ENCODE measurements at places on chromosomes 16 and 17.

GRCh38 chr16:4360538-4361021, 9.5 kb upstream of the PAM16 start:
- DNase-seq: no peak

GRCh38 chr17:57203040-57203439, 53.3 kb upstream of the MSI2 start:
- DNase-seq: no peak

- DNase-seq: no peak
These were observed 30.7 kb downstream of the YPEL2 start for GRCh38 chr17:59361916-59362810.

GRCh38 chr17:78532922-78533640, 44.1 kb downstream of the DNAH17 start:
- DNase-seq: no peak
